ENCODE measurements at places on chromosomes 7 and 10.

- no peak for DNase-seq
Measured at GRCh38 chr10:63137306-63137705, 4.2 kb downstream of the NRBF2 start.

DNA sequence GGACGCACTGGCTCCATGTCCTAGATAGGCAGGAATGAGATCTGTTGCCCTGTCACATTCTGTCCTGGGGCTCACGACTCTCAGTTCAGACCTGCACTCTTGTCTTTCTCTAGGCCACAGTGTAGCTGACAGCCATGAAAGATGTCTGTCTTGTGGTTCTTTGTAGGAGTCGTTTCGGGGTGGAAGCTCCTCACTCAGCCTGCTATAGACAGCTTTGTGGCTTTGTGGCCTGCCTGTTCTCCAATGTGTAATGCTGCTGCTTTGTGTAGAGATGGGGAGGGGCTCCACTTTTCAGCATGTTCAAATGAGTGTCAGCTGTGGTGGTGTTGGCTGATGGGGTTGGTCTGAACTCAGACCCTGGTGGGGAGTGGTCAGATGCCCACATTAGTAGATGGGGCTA is 410.7 kb downstream of the ACTR3B start:
- DNase-seq, result no peak

DNA sequence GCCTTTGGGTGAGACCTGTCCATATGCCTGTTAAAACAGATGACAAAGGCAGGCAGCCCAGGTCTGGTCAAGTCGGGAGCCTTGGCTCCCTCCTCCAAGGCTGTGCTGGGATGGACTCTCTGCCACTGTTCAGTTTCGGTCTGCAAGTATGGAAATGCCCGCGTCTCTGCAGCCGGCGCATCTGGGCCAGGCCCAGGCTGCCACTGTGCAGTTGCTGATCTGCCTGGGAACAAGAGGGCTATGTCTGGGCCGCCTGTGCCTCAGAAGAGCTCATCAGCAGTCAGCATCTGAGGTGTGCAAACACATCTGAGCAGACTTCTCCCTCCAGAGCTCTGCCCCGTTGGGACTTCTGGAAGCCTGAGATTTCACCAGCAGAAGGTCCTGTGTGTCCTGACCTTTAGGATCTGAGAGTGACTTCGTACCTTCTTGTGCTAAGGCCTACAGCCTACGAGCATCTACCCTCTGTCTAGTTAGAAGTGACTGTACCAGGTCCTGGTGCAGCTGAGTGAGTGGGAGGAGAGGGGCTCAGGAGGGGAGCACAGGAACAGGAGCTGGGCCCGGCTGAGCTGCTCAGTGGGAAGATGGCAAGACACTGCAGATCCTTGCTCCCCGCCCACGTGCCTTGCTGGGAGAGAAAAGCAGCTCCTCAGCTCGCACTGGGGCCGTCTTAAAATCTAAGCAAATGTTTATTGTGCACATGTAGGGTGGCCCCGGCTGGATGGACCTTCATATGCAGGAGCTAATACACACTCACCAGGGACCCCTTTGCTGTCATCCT is 50.9 kb downstream of the DOCK1 start:
- no peak for DNase-seq

DNA sequence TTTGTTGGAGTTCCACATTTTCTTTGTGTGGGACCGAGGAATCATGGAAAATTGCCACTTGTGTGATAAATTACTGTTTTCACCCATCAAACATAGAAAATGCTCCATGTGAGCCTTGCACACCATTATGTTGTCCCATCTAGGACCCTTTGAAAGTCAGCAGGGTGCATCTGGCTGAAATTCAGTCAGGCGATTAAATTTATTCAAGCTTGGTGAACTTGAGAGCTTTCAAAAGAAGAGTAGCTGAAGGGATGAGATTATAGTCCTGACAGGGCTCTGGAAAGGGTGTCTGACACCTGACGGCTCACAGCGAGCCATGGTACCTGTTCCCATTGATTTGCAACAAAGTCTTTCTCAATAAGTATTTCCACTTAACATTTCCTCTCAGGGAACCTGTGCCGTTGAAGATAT is 399.7 kb upstream of the ETV1 start:
- DNase-seq, result no peak

DNA sequence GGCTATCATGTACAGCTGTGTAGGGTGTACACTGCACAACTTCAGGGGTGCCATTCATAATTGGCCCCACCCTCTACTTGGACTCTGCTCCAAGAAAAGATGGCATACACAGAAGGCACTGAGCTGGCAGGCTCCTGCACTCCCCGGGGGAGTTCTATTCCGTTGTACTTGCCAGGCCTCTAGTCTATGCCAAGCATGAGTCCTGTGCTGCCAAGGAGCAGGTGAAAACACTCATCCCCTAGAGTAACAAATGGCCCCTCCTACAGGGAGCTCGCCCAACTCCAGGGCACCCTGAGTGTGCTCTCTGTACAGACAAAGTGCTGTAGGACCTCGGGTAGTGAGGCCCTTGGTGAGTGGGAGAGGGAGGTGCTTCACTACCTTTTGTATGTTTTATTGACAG is 127.2 kb downstream of the SLIT1 start:
- DNase-seq, result no peak

- DNase-seq, result no peak
Measured at GRCh38 chr7:85974176-85974575, 669.5 kb upstream of the GRM3 start.

GRCh38 chr10:110827410-110827809 is 44.3 kb upstream of the PDCD4 start:
- DNase-seq, result no peak

DNA sequence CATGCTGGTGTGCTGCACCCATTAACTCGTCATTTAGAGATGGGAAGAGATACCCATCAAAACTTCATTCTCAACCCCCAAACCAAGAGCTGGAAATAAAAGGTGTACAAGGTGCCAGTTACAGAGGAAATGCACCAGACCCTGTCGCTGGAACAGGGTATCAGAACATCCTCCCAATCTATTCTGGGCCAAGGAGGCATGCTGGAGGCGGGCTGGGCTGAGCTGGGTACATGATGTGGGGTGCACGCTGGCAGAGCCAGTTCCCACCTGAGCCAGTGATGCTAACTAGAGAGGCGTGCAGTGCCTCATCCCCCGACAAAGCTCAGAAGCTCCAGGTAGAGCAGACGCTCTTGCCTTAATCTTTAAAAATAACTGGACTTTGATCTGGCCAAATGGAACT is 70.1 kb downstream of the NPSR1 start:
- no peak for DNase-seq

DNA sequence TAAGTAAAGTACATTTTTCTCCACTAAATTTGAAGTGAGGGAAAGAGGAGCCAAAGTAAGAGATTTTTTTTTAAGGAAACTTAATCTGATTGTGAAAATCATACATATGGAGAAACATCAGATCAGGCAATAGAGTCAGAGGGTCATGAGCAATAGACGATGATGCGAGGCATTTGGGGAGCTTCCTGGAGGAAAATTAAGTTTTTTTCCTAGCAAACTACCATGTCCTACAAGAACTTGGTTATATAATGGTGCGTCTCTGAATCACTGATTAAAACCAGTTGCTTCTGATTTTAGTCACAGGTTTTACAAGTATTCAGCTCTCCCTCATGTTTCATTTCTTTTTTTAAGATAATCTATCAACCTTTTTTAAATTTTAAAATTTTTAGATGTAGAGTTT is 52.1 kb upstream of the MTURN start:
- DNase-seq, result no peak

DNA sequence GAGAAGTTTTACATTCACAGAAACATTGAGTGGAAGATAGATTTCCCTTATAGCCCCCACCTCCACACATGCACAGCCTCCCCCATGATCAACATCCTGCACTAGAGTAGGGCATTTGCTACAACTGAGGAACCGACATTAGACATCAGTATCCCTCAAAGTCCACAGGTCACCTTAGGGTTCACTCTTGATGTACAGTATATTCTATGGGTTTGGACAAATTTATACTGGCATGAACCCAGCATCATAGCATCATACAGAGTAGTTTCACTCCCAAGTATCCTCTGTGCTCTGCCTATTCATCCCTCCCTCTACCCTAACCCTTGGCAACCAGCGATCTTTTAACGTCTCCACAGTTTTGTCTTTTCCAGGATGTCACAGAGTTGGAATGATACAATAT is 64.4 kb downstream of the VSTM4 start:
- DNase-seq, result no peak

GRCh38 chr7:39987641-39988347 is 37.7 kb downstream of the CDK13 start:
- DNase-seq, result no peak

DNA sequence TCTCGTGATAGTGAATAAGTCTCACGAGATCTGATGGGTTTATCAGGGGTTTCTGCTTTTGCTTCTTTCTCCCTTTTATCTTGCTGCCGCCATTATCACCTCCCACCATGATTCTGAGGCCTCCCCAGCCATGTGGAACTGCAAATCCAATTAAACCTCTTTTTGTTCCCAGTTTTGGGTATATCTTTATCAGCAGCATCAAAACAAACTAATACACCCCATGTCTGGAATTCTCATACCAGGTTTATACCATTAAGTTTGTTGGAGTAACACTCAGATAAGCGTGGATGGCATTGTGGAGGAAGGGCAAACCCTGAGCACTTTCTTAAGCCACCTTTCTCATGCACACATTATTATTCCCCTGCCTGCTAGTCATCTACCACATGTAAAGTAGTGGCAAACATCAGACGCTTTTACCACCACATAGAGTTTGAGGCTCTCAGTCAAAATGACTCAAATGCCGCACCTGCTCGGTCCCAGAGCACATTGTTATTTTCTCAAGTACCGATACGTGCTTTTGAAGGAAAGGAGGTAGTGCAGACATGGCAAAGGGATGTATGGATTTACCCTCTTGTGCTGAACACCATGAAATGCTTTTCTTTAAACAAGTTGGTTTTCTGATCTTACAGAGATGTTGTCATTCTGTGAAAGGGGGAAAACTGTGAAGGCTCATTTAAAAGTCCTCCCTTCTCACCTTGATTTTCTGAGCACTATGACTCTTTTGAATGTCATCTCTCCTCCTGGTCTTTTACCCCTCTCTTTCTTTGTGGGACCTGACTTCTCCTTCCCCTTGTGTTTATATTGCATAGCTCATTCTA is 429.7 kb downstream of the EXOC4 start:
- DNase-seq, result no peak

GRCh38 chr10:124461642-124462347 is at the start of gene LHPP:
Gene LHPP (plus strand): TSS chr10:124461823. CDS start chr10:124461863, 40 bp downstream.
- DNase-seq, result peak; percentile 95

GRCh38 chr7:128770233-128770632 is 5.4 kb downstream of the OPN1SW start:
- DNase-seq, result no peak

GRCh38 chr10:34104829-34105572 is 710.1 kb downstream of the PARD3 start:
- no peak for DNase-seq

- peak; percentile 61 for DNase-seq
Measured at GRCh38 chr10:132960631-132961419, 18.5 kb upstream of the CFAP46 start.

GRCh38 chr7:156903232-156903909 is 10.4 kb upstream of the LMBR1 start:
- DNase-seq, result no peak

- no peak for DNase-seq
Measured at GRCh38 chr10:14142606-14143250, 188.0 kb downstream of the FRMD4A start.

- no peak for DNase-seq
Measured at GRCh38 chr10:78529262-78529661, 495.6 kb downstream of the RPS24 start.

DNA sequence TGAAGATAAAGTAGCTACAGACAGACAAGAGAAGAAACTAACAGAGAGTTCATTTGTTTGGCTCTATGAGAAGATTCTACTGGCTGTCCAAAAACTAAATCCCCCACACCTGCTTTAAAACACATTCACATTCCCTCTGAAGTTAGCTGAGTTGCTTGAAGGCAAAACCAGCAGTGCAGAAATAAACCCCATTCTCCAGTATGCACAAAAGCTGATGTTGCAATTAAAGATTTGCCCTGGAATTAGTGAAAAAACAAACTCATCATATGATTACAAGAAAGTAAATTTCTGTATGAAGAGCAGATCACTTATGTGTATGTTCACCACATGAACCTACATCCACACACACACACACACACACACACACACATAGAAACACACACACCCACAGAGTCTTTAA is 9.3 kb upstream of the CAV1 start:
- DNase-seq, result no peak

GRCh38 chr7:100215895-100216294 is 3.9 kb upstream of the PVRIG start:
- DNase-seq, result peak; percentile 48

DNA sequence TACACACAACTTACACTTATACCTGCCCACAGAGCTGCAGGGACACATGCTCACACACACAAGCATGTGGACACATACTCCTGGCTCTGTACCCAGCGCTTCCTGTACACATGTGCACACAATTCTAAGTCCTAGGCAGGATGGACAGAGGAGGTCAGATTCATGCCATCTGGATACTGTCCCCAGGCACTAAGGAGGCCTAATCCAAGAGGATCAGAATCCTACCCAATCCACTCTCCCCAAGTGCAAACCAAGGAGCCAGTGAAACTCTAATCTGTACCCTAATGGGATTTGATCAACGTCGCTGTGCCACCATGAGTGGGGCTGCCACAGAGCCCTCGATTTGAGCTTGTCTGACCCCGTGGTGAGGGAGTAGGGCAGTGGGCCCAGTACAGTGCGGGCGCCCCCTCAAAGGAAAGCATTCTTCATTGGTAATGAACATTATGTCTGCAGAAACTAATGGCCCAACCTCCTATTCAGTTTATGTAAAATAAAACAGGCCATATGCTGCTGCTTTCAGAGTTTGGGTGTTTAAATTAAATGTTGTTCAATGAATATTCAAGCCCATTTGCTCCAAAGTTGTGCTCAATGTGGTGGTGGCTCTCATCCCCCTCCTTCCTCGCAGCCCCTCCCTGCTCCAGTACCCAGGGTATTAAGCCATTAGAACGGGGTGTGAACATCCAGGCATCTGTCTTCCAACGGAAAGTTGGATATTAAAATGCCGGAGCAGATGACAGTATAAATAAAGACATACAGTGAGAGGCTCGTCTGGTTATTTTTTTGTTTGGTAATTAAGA is 26.4 kb downstream of the RPS24 start:
- no peak for DNase-seq

DNA sequence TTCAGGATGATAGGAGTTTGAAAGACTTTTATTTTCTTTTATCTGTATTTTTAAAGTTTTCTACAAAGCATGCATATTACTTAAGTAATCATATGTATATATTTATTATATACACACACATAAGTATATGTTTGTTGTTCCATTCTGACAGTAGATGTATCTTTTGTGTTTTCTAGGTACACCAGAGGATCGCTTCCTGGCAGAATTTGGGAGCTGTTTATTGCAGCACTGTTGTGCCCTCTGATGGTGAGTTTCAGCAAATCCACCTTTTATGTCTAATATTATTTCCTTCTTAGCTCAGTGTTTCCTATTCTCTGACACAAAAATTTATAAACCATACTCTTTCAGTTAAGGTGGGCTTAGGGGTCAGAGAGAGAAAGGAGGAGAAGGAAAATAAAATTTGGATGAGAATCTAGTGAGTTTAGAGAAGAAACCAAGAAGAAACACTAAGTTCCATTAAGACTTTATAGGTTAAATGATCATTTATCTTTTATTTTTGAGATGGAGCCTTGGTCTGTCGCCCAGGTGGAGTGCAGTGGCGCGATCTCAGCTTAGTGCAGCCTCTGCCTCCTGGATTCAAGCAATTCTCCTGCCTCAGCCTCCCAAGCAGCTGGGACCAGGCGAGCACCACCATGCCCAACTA is 59.2 kb upstream of the OIT3 start:
- DNase-seq, result no peak

Measured in activated effector memory CD4-positive, alpha-beta T cell treated with anti-CD3 and anti-CD28 coated beads, Interleukin-2, amount 50 U/mL, for 16 hours (primary cell).